ENCODE measurements at places on chromosomes 1 and 21.

DNA sequence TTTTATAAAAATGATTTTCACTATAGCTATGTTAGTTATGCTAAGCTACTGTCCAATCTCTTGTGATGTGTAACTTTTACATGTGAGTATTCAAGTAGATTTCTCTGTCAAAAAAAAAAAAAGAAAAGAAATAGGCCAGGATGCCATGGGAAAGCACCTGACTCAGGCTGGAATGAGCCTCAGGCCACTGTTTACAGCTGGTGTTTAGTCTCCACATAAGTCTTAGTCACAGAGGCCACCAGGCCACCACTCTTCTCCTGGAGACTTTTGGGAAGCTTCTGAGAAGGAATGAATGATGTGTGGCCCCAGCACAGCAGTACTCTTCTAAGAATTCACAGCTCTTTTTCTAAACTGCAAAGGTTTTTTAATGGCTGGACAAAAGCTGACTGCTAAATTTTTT lies 48.9 kb downstream of the CHML start:
- DNase-seq, result no peak

DNA sequence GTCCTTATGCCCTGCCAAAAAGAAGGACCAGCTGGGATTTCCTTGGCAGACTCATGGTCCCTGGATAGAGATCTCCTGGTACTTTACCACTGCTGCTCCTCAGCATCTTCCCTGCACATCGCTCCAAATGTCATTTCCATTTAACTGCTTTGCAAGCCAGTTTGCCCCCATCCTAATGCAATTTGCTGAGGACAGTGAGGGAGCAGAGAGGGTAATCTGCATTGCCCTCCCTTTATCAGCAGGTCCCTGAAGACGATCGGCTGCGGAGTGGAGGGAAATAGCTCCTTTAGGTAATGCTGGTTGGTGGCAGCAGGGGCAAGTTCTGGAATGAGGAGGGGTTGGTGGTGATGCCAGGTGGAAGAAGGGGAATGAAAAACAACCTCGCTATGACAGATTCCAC lies 2.7 kb downstream of the PLXNA2 start:
- DNase-seq, result no peak

- no peak for DNase-seq
Measured at GRCh38 chr1:173202424-173203145, 4.5 kb downstream of the TNFSF4 start.

DNA sequence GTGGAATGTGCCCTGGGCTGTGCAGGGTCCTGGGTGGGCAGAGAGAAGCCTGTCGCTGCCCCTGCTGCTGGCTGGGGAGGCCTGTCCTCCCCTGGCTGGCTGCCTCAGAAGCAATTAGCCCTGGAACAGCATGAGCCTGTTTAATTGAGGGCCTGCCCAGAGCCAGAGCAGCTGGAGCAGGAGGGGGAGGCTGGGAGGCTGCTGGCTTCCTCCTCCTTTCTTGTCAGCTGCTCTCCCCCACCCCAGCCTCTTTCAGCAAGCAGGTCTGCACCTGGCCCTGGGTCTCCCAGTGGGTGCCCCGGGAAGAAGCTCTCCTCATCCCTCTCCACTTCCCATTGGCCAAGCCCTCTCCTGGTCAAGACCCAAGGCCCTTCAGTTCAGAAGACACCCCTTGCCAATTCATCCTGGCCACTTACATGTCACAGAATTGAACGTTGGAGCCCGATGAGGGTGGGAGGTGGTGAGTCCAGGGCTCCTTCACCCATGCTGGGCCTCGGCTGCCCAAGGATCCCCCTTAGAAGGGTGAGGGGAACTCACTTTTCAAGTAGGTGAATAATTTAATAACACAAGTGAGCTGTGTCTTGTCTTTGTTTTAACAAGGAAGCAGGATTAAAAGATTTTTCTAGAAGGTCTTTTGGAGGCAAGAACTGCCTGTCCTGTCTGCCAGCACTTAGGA lies 13.2 kb downstream of the AMPD2 start:
- DNase-seq, result no peak

- no peak for DNase-seq
Measured at GRCh38 chr1:47978486-47978885, 18.7 kb downstream of the TRABD2B start.

DNA sequence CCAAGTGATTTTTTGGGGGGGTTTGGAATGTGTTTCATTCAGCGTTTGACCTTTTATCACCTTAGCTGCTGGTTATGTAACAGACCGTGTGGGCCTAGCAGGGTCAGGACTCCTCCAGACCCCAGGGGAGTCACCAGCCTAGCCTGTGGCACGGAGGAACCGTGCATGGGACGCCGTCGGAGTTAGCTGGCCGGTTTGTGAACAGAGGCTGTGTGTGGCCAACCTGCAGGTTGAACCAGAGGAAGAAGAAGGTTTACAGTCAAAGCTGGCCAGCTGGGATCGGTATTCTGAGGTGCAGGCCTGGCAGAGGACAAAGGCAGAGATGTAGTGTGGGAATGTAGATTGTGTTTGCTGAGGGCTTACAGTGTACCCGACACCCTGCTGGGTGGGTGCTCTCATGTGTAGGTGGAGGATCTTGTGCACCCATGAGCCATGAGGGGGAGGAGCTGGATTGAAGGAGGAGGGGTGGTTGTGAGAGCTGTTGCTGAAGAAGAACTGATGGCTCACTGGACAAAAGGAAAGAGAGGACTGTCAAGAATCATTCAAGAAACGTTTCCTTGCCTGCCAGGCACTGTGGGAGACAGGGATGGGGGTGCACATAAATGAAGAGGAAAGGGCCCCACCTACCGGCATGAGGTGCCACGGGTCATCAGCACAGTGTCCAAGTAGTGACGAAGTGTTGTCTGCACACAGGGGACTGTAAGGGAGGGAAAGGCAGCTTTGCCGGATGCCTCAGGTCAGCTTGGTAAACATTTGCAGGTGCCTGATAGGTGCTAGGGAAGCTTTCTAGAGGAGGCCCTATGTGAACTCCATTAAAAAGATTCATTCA lies 40.0 kb upstream of the PWP2 start:
- DNase-seq, result no peak

- no peak for DNase-seq
Measured at GRCh38 chr1:35428360-35428759, 128.8 kb downstream of the KIAA0319L start.

DNA sequence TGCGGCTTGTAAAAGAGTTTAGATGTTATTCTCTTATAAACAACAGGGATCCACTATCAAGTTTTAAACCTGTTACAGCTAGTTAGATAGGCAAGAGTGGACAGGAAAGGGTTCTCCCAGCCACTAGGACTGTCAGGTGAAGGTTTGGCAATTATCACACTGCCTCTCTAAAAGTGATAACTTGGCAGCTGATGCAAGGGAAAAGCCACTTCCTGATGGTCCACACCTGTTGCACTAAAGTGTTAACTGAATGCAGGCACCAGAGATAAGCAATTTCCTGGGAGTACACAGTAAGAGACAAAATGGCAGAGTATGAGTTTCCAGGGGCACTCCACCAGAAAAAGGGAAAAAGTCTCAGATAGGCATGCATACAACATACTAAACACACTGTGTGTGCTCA lies 99.4 kb downstream of the VAV3 start:
- no peak for DNase-seq

DNA sequence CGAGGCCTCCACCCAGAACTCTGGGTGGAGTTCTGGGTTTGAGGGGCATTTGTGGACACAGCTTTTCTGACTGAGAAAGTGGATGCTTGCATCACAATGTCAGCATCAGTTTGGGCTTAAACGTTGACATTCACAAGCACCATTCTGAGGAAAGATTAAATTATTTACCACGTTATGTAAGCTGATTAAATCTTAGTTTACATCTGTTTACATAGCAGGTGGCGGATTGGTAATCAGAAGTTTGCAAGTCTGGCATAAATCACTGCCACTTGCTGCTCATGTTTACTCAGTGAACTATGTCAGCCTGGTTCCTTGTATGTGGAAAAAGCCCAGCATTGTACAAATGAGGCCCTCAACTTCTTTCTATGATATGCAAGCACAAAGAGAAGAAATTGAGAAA lies 310.1 kb downstream of the PAPPA2 start:
- DNase-seq, result no peak

DNA sequence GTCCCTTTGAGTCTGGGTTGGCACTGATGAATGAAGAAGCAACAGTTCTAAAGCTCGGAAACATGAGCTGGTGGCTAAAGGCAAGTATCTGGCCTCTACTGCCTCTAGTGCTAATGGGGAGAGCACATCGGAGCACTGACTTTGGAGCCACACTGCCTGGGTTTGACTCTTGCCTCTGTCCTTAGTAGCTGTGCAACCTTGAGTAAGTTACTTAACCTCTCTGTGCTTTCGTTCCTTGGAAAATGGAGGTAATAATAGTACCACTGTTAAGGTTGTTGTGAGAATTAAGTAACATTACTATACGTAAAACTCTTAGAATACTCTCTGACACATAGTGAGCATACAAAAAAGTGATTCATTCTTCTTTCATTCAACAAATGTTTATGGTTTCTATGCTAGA lies 211.2 kb downstream of the ATG4C start:
- DNase-seq, result no peak

Measured in activated CD4-positive, alpha-beta T cell treated with anti-CD3 and anti-CD28 coated beads for 24 hours (primary cell).